Activated CD4-positive, alpha-beta memory T cell treated with anti-CD3 and anti-CD28 coated beads, Interleukin-2, amount 10 ng/mL, durations not matched to agents 7 days and 5 days (primary cell): ENCODE measurements at places on chromosomes 13 and 19. TPM values are rescaled to one million over a fixed set of nuclear protein-coding genes. Genes with fewer than 3 reads are reported as not detected.

DNA sequence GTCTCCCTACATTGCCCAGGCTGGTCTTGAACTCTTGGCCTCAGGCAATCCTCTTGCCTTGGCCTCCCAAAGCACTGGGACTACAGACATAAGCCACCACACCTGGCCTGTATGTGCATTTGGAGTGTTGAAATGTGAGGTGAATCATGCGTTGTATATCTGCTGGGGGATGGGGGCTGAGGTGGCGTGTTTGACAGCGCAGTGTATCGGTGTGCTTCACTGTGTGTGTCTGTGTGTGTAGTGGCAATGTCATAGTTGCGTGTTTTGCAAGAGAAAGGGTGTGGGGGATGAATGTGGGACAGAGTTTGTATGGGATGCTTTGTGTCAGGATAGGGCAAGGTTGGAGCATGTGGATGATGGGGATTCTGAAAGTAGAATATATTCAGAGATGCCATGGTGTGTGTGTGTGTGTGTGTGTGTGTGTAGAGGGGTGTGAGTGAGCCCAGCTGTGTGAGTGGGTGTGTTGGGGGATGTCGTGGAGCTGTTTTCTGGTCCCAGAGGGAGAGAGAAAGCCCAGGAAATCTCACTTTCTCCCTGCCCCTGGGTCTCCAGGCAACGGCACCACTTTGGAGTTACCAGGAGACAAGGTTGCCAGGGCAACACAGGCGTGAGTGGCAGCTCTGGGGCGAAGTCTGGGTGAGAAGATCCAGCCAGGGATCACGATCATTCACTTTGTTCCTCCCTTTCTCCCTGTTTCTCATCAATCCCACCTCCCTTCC is 1.1 kb upstream of the SWSAP1 start:
- no peak for DNase-seq
- no peaks in the 10 kb centered on the region for H3K27me3 ChIP-seq
- H3K4me1 ChIP-seq = peaks cover 23% of the 10 kb centered on the region
- no peak overlapping the region for H3K4me3 ChIP-seq
- peaks cover 22% of the 10 kb centered on the region for H3K36me3 ChIP-seq

- peak; percentile 45 for DNase-seq
- peaks cover 9% of the 10 kb centered on the region for H3K4me1 ChIP-seq
- H3K27ac ChIP-seq = no peak overlapping the region
These were observed 87.1 kb upstream of the STK24 start for GRCh38 chr13:98664047-98664446.

GRCh38 chr19:35295792-35296462 is 4.0 kb downstream of the MAG start:
- H3K4me3 ChIP-seq = no peak overlapping the region
- peak; percentile 37 for DNase-seq
- no peak overlapping the region for H3K27ac ChIP-seq
- peaks cover 8% of the 10 kb centered on the region for H3K4me1 ChIP-seq
- peaks cover 2% of the 10 kb centered on the region for H3K27me3 ChIP-seq

The C19orf67 gene
- 0.35 TPM for total RNA-seq

DNA sequence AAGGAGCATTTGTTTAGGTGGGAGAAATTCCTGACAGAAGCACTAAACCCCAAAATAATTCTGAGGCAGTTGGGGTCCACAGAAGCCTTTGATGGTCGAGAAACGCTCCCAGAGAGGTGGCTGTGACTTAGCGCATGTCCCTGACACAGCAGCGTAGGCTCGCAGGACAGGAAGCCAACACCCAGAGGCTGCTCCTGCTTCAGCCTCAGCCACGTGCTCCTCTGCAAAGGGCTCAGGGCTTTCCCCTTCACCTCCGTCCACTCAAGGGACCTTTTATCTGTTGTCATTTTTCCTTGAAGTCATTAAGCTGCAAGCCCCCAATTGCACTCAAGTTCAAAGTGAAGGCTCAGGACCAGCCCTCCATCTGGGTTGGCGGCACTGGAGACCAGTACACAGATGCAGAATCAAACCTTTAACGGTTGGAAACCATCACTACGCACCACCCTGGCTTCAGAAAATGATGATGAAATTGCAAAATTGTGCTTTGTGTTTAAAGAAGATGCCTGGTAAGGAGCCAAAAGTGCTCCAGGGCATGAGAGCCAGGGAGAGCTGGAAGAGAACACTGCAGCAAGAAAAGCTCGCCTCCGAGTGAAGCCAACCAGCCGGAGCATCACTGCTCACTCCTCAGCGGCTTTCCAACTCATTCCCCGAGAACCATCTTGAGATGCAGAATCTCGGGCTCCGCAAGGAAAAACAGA is 219.6 kb downstream of the RAP2A start:
- H3K27ac ChIP-seq = no peak overlapping the region
- H3K36me3 ChIP-seq = no peaks in the 10 kb centered on the region
- no peak overlapping the region for H3K4me3 ChIP-seq
- no peaks in the 10 kb centered on the region for H3K4me1 ChIP-seq
- DNase-seq = no peak

The POMP gene
- total RNA-seq = 76.6 TPM

GRCh38 chr13:44231786-44232516 is 141.7 kb upstream of the SERP2 start:
- no peaks in the 10 kb centered on the region for H3K36me3 ChIP-seq
- no peak overlapping the region for H3K27ac ChIP-seq
- no peak for DNase-seq
- peaks cover 41% of the 10 kb centered on the region for H3K27me3 ChIP-seq
- peaks cover under 1% of the 10 kb centered on the region for H3K4me1 ChIP-seq
- no peak overlapping the region for H3K4me3 ChIP-seq

The SIAH3 gene
- total RNA-seq = 0.03 TPM

The TSHZ3 gene
- 3.0 TPM for total RNA-seq

DNA sequence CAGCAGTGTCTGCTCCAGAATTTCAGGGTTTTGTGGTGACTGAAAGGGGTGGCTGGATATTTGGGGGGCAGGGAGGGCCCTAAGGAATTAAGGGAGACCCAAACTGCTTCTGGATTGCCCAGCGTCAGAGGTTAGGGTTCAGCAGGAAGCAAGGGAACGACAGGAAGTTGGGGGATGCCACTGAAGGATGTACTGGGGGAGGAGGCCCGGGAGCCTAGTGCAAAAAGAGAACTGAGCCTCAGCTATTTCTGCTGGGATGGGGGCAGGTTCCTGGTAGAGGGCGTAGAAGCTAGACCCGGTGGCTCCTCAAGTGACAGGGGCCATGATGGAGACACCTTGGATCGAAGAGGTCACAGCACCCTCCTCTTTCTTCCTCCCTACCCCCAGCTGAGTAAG is 1.1 kb downstream of the CYP2S1 start:
- H3K4me1 ChIP-seq = peaks cover 16% of the 10 kb centered on the region
- H3K27ac ChIP-seq = no peak overlapping the region
- H3K4me3 ChIP-seq = no peak overlapping the region
- no peak for DNase-seq

The WDR87 gene
- total RNA-seq = not detected

DNA sequence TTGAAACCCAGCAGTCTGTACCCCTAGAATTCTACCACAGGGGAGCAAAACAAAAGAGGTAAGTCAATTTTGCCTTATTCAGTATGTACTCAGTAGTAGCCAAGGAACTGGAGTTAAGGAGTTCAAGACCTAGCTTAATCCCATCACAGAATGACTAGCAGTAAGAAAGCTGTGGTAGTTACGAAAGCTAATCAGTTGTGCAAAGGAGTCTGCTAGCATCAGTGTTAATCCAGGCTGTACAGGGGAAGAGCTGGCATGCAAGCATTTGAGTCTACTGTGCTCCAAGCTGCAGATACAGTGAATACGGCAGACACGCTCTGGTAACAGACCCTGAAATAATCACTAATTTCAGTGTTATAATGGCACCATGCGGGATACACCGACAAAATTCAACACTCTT is 4.7 kb downstream of the DNMT1 start:
- H3K27me3 ChIP-seq = no peaks in the 10 kb centered on the region
- H3K36me3 ChIP-seq = peaks cover 64% of the 10 kb centered on the region
- DNase-seq = no peak
- peaks cover 59% of the 10 kb centered on the region for H3K4me1 ChIP-seq
- H3K27ac ChIP-seq = peak overlapping the region; percentile 57

The RBM42 gene
- 99.5 TPM for total RNA-seq

DNA sequence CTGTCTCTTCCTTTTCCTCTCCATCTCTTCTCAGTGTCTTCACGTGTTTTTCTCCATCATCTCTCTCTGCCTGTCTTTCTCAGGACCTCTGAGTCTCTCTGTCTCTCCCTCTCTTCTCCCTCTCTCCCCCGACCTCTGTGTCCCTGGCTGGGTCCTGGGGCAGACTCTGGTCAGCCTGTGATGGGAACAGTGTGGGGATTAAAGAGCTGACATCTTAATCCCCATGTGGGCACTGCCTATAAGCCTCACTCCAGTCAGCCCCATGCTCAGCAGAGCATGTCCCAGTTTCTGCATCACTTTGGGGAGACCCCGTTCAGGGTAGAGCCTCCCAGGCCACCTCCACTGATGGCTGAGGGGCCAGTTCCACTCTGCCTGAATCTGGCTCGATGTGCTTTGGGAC is 16.2 kb downstream of the EGLN2 start:
- peaks cover 39% of the 10 kb centered on the region for H3K4me1 ChIP-seq
- no peak for DNase-seq
- peaks cover 34% of the 10 kb centered on the region for H3K27me3 ChIP-seq
- no peak overlapping the region for H3K27ac ChIP-seq
- peaks cover 6% of the 10 kb centered on the region for H3K36me3 ChIP-seq

DNA sequence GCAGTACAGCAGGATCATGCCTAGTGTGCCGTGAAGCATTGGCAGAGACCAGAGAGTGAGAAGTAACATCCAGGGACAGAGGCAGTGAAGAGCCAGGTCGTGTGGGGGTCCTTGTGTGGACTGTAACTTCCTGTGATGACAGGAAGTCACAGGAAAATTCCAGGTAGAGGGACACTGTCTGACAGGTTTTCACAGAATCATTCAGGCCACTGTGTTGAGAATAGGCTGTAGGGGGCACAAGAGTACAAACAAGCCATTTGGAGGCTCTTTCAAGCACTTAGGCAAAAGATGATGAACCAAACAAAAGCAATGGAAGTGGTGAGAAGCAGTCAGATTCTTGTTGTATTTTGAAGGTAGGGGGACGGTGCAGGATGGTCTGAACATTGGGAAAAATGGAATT is 46.4 kb downstream of the N4BP2L1 start:
- no peaks in the 10 kb centered on the region for H3K4me1 ChIP-seq
- H3K27ac ChIP-seq = no peak overlapping the region
- peak; percentile 30 for DNase-seq
- H3K4me3 ChIP-seq = no peak overlapping the region
- H3K36me3 ChIP-seq = peaks cover 6% of the 10 kb centered on the region

DNA sequence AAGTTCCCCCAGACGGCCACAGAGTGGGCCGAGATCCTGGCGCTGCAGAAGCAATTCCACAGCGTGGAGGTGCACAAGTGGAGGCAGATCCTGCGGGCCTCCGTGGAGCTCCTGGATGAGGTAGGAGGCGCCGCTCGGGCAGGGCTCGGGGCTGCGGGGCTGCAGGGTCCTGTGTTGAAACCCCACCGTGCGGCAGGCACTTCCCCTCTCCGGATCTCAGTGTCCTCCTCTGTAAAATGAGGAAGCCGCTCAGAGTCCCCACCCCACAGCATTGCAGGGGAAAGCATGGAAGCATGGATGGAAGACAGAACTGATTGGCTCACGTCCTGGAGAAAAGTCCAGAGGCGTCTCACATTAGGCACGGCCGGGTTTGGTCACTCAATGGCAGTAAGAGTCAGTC is 6.8 kb upstream of the SCN1B start:
- H3K4me1 ChIP-seq = no peaks in the 10 kb centered on the region
- no peaks in the 10 kb centered on the region for H3K27me3 ChIP-seq
- H3K36me3 ChIP-seq = peaks cover 57% of the 10 kb centered on the region
- no peak overlapping the region for H3K27ac ChIP-seq
- no peak for DNase-seq

DNA sequence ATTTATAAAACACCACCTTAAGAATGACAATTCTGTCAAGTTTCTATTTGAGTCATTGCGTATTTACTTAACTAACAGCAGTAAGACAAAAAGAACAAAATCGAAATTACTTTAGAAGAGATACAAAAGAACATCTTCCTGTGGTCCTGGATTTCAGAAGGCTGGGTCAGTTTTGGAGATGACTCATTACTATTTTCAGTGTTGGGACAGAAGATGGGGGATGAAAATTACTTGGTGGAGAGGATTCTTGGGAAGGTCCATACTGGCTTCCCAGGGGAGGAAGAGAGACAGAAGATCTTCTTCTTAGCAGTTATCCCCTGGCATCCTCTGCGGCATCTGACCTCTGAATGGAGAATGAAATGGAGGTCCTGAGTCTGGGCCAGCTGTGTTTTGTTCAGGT is 33.5 kb upstream of the CSNK1A1L start:
- no peaks in the 10 kb centered on the region for H3K27me3 ChIP-seq
- no peak overlapping the region for H3K27ac ChIP-seq
- no peaks in the 10 kb centered on the region for H3K36me3 ChIP-seq
- no peak overlapping the region for H3K4me3 ChIP-seq
- DNase-seq = no peak

- no peaks in the 10 kb centered on the region for H3K36me3 ChIP-seq
- peaks cover 18% of the 10 kb centered on the region for H3K4me1 ChIP-seq
- no peak for DNase-seq
- H3K4me3 ChIP-seq = no peak overlapping the region
These were observed 3.3 kb upstream of the LILRA6 start for GRCh38 chr19:54245936-54246335.

The ZNF135 gene
- not detected for total RNA-seq

The ACP5 gene
- total RNA-seq = 21.3 TPM

The THSD1 gene
- total RNA-seq = 0.28 TPM

- H3K27me3 ChIP-seq = no peaks in the 10 kb centered on the region
- H3K27ac ChIP-seq = no peak overlapping the region
- no peaks in the 10 kb centered on the region for H3K4me1 ChIP-seq
These were observed 436.4 kb downstream of the SLITRK5 start for GRCh38 chr13:88107570-88107969.

The LYL1 gene
- total RNA-seq = 5.7 TPM

- no peaks in the 10 kb centered on the region for H3K4me1 ChIP-seq
- DNase-seq = no peak
- no peak overlapping the region for H3K4me3 ChIP-seq
- H3K27me3 ChIP-seq = peaks cover 10% of the 10 kb centered on the region
- H3K27ac ChIP-seq = no peak overlapping the region
These were observed 114.0 kb downstream of the KCTD12 start for GRCh38 chr13:76772241-76772640.

- H3K36me3 ChIP-seq = no peaks in the 10 kb centered on the region
- H3K27me3 ChIP-seq = no peaks in the 10 kb centered on the region
- H3K4me1 ChIP-seq = no peaks in the 10 kb centered on the region
- DNase-seq = no peak
- H3K4me3 ChIP-seq = no peak overlapping the region
These were observed 207.9 kb upstream of the UFM1 start for GRCh38 chr13:38141792-38142191.

The CEACAM21 gene
- total RNA-seq = 77.8 TPM

The KCTD4 gene
- not detected for total RNA-seq

DNA sequence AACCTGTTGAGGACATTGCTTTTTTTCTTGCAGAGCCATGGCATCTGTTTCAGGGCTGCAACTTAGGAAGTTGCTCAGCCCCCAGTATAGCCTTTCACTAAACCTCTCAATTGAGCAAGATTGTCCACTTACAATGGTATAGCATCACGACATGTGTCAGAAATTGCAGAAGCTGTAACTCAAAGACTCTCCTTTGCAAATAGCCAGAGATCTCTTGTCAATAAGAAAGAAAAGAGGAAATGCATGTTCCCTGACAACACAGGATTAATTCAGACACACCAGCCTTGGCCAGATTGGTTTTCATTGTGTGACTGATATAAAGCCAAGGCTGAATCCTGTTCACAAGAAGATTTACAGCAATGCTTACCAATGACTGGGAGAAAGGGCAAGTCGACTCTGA is 38.7 kb upstream of the CYSLTR2 start:
- H3K27ac ChIP-seq = no peak overlapping the region
- DNase-seq = no peak
- H3K27me3 ChIP-seq = peaks cover 4% of the 10 kb centered on the region
- no peak overlapping the region for H3K4me3 ChIP-seq
- no peaks in the 10 kb centered on the region for H3K36me3 ChIP-seq

The HCN2 gene
- 3.5 TPM for total RNA-seq
